ENCODE measurements at places on chromosomes 11 and 22. TPM values are rescaled to one million over a fixed set of nuclear protein-coding genes. Genes with fewer than 3 reads are reported as not detected.

- peaks cover 35% of the 10 kb centered on the region for H3K4me1 ChIP-seq
- no peaks in the 10 kb centered on the region for H3K27me3 ChIP-seq
- H3K4me3 ChIP-seq = no peak overlapping the region
- DNase-seq = no peak
Observed at GRCh38 chr11:46672381-46672839, 28.0 kb downstream of the ARHGAP1 start.

GRCh38 chr11:78991681-78992080 lies 417.0 kb upstream of the NARS2 start:
- no peaks in the 10 kb centered on the region for H3K4me1 ChIP-seq
- H3K27ac ChIP-seq = no peak overlapping the region
- no peak overlapping the region for H3K4me3 ChIP-seq
- no peak for DNase-seq
- H3K27me3 ChIP-seq = no peaks in the 10 kb centered on the region

GRCh38 chr11:104918113-104918824 lies 20.0 kb upstream of the CASP12 start:
- no peaks in the 10 kb centered on the region for H3K36me3 ChIP-seq
- DNase-seq = no peak
- peak overlapping the region; percentile 75 for H3K27ac ChIP-seq

DNA sequence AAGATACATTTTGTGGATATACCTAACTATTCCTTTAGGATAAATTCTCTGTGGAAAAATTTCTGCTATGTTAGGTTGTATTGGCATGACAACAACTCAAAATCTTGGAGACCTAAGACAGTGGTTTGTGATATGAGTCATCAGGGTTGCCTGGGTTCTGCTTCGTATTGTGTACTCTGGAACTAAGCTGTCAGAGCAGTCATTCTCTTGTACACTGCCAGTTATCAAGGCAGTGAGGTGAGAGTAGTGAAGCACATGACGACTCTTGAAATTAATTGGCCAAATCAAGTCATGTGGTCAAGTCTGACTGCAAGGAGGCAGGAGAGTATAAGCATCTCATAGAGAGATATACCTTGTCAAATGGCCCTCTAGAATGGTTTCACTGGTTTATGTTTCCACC lies 104.4 kb downstream of the FANCF start:
- H3K36me3 ChIP-seq = no peaks in the 10 kb centered on the region
- no peak overlapping the region for H3K27ac ChIP-seq
- no peak overlapping the region for H3K4me3 ChIP-seq
- no peaks in the 10 kb centered on the region for H3K27me3 ChIP-seq

DNA sequence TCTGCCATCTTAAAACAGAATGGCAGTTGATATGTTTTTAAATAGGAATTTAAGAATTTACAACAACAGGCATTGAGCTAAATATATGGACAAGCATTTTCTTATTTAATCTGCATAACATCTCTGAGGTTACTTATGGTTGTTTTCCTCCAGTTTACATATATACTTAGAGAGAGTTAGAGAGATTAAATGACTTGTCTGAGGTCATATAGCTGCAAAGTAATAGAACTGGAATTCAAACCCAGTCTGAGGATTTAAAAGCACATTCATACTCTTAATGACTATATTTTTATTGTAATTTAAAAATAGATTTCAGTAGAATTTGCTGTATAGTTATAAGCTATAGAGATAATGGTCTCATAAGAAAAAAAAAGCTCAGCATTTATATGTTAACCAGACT lies 81.4 kb upstream of the GRIK4 start:
- peak overlapping the region; percentile 18 for H3K27ac ChIP-seq
- no peak for DNase-seq
- H3K4me1 ChIP-seq = no peaks in the 10 kb centered on the region
- no peak overlapping the region for H3K4me3 ChIP-seq
- H3K36me3 ChIP-seq = no peaks in the 10 kb centered on the region

DNA sequence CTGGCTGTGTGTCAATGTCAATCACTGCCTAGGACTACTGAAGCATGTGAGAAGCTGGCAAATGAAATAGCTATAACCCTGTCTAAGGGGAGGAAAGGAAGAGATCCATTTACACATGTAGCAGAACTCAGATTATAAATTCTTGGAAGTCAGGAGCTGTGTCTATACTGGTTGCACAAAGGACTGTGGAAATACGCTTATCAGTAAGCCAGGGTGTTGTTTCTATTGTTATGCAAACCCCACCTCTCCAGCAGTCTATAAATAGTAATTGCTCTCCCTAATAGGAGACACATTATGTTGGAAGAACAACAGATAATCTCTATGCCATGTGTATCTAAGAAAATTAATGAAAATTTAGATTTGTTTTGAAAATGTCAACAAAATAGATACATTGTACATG lies 693.4 kb upstream of the CCDC90B start:
- H3K4me1 ChIP-seq = no peaks in the 10 kb centered on the region
- H3K36me3 ChIP-seq = no peaks in the 10 kb centered on the region
- H3K27me3 ChIP-seq = no peaks in the 10 kb centered on the region
- no peak overlapping the region for H3K4me3 ChIP-seq

- no peak for DNase-seq
- H3K27me3 ChIP-seq = no peaks in the 10 kb centered on the region
- H3K4me3 ChIP-seq = no peak overlapping the region
- no peak overlapping the region for H3K27ac ChIP-seq
Observed at GRCh38 chr22:29912605-29913398, 29.8 kb downstream of the MTMR3 start.

DNA sequence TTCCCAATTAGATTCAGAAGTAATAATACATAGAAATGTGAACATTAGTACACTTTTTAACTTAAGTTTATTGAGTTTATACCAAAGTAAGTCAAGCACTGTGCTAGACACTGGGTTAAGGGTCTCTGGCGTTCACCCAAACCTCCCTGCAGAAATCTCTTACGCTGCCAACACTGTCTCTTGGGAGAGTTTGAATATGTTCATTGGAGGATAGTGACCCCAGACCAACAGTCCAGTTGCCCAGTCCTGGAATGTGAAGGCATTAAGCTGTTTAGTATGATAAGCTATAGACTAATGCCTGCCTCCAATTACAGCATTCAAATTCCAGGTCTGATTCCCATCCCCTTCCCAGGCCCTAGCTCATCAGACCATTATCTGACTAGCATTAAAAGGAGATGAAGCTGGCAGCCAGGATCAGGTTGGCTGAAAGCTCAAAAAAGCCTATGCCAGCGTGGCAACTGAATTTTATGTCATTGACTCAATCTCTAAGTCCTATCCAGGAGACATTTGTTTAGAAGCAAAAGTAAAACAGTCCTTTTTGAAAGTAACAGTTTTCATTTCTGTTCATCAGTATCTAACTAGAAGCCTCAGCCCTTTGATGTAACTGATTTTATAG lies 77.8 kb downstream of the SFI1 start:
- no peak for DNase-seq
- H3K36me3 ChIP-seq = no peaks in the 10 kb centered on the region
- H3K4me3 ChIP-seq = no peak overlapping the region
- no peaks in the 10 kb centered on the region for H3K4me1 ChIP-seq
- H3K27ac ChIP-seq = no peak overlapping the region

Gene PAAF1
- total RNA-seq = 28.8 TPM
